ENCODE measurements at places on chromosomes 12 and 14. TPM values are rescaled to one million over a fixed set of nuclear protein-coding genes. Genes with fewer than 3 reads are reported as not detected.

GRCh38 chr12:13273850-13274249 is 77.3 kb downstream of the EMP1 start:
- no peak for DNase-seq

DNA sequence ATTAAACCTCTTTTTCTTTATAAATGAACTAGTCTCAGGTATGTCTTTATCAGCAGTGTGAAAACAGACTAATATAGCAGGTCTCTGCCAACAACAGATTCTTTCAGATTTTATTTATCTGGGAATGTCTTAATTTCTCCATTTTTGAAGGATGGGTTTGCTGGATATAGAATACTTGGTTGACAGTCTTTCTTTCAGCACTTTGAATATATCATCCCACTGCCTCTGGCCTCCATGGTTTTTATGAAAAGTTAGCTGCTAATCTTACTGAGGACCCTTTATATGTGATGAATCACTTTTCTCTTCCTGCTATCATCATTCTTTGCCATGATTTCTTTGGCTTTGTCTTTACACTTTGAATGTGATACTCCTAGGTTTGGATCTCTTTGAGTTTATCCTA is 148.0 kb downstream of the ANO6 start:
- DNase-seq, result no peak

RNF10 gene
- total RNA-seq, result 245 TPM

CLEC6A gene
- not detected for total RNA-seq

NID2 gene
- total RNA-seq, result 40.6 TPM

- no peak for DNase-seq
These were observed 43.3 kb upstream of the NT5DC3 start for GRCh38 chr12:103884316-103884715.

CMKLR1 gene
- total RNA-seq, result 6.9 TPM

DNA sequence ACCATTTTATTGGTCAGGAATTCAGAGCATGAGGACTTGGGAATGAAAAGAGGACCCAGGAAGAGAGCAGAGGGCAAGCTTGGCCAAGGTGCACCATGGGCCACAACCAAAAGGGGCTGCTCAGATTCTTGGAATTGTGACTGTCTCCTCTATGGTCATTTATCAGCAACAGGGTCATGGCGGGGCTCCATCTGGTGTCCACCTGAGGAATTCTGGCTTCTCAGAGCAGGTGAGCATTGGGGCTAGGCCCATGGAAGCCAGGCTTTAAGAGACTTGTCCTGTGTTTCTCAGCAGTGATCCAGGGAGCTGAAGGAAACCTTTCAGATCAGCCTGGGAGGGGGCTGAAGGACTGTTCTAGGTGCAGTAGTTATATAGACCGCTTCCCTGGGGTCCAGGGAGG is 2.6 kb upstream of the RIN3 start:
- DNase-seq, result no peak

Data from heart left ventricle (tissue), 16 donors.